ENCODE measurements at places on chromosomes 4 and X. TPM values are rescaled to one million over a fixed set of nuclear protein-coding genes. Genes with fewer than 3 reads are reported as not detected.

The NAP1L2 gene
- 2.1 TPM for total RNA-seq

The LRCH2 gene
- 7.4 TPM for total RNA-seq

DNA sequence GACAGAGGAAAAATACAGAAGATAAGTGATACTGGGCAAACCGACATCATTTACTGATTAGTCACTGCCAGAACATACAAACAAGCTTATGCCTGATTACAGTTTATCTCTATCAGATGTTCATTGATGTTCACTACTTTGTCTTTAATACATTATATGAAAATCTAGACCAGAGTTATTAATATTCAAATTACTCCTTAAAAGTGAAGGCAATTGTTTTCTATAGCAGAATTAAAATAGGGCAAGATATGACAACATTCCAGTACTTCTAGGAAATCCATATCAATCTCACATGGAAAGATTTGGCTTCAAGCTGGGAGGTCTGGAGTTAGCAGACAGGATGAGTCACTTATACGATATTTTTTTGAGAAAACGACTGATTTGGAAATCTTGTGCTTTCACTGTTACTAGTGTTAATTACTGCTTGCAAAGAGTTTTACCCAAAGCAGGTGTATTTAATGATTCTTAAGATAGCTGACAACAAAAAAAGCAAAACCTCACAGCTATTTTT, 31.8 kb downstream of the HPGD start:
- DNase-seq: peak; percentile 27

GRCh38 chr4:20760053-20760452, 59.8 kb downstream of the PACRGL start:
- DNase-seq: no peak

DNA sequence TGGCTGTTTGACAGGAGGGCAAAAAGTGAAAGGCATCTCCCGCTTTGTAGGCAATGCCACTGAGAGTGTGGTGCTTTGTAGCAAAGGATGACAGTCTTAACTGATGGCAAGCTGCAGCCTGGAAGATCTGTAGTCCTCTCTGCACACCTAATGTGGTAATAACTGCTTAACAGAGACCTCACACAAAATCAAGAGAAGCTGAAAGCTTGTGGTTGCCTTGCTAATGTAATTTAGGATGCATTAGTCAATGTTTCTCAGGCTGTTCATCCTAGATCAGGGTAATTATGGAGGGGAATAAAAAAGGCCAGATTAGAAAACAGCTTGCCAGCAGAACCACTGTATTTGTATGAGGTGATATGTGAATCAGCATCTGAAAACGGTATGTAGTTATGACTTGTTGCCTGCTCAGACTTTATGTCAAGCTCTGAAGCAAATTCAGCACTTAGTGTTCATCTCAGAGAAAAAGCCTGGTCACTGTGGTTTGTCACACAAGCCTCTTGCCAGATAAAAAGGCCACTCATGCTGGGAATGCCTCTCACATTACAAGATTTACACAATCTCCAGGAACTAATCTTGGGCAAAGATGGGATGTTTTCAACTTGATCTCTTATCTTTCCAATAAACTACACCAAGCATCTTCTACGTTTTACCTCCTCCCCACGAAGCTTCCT, 130.8 kb downstream of the ENOX2 start:
- DNase-seq: peak; percentile 35

GRCh38 chrX:44544036-44544435, 1.4 kb upstream of the FUNDC1 start:
- no peak for DNase-seq

Measured in renal cortical epithelial cell (primary cell).